ENCODE measurements at places on chromosomes 11 and 22.

GRCh38 chr11:7579361-7579791 lies 65.6 kb downstream of the PPFIBP2 start:
- DNase-seq = no peak

GRCh38 chr11:76695771-76696170 lies 25.2 kb upstream of the LRRC32 start:
- peak; percentile 37 for DNase-seq

DNA sequence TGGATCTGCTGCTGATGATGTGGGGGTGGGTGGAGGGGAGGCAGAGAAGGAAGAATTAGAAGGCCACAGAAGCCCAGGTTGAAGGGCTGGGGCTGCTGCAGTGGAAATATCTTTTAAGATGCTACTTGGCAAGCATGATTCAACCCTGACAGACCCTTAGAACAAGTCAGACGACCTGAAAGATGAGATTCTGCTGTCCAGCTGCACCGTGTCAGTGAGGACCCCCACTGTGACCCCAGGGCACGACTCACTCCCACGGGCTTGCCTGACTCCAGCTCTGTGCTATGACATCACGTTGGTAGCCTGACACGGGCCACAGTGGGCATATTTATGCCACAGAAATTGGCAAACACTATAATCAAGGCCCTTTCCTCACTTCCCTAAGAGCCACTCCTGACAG lies 36.0 kb downstream of the LRFN4 start:
- DNase-seq = no peak

- DNase-seq = no peak
Observed at GRCh38 chr22:32746732-32747131, 54.8 kb upstream of the TIMP3 start.

- no peak for DNase-seq
Observed at GRCh38 chr11:9231848-9232177, 33.3 kb downstream of the DENND5A start.

DNA sequence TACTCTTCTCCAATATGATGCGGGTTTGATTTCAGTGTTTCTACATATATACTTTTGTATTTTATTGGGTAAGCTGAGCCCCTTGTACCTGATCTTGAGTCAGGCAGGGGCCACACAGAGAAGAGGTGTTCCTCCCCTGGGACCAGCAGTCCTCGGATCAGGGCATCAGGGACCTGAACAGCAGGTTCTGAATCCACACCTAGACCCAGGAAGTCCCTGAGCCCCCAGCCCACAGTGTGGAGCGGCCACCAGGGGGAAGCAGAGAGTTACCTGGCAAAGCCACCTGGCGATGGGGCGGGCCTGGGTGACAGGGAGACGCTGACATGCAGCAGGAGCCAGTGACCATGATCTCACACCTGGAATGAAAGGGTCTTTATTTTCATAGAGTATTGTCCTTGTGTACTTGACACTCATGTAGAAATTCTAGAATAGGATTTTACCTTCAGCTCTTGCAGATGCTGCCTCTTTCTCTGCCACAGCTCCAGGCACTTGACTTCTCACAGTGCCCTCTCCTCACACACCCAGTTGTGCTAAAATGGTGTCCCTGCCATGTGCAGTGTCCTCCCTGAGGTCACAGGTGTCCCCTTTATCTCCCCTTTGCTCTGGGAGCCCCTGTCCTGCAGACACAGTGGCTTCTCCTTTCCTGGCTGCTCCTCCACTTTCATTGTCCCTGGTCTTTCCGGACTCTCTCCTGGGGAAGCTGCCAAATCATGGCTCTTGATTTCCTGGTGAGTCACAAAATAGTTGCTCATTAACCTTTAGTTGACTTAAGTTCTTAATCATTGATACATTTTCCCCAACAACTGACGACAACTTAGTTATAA lies 48.5 kb downstream of the GGTLC2 start:
- DNase-seq = peak; percentile 52

DNA sequence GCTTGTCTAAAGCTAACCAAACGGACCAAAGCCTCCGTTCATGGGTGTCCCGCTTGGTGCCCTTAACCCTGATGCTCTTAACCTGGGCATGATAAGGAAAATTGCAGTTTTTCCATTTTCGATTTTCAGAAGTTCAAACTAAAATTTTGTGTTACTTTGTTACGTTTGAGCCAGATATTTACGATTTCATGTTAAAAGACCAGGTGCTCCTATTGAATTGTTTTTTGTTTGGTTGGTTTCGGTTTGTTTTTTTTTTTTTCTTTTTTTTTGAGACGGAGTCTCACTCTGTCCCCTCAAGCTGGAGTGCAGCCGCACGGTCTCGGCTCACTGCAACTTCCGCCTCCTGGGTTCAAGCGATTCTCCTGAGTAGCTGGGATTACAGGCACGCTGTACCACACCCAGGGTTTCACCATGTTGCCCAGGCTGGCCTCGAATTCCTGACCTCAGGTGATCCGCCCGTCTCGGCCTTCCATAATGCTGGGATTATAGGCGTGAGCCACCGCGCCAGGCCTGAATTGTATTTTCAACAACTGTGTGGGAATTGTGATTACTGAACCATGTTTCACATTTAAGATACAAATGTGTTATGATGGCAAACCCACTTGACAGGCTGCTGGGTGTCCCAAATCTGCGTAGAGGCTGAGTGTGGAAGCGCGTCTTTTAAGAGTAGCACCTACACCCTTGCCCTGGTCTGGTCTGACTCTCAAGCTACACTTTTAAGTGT lies 864 bp upstream of the USP28 start:
- DNase-seq = no peak

DNA sequence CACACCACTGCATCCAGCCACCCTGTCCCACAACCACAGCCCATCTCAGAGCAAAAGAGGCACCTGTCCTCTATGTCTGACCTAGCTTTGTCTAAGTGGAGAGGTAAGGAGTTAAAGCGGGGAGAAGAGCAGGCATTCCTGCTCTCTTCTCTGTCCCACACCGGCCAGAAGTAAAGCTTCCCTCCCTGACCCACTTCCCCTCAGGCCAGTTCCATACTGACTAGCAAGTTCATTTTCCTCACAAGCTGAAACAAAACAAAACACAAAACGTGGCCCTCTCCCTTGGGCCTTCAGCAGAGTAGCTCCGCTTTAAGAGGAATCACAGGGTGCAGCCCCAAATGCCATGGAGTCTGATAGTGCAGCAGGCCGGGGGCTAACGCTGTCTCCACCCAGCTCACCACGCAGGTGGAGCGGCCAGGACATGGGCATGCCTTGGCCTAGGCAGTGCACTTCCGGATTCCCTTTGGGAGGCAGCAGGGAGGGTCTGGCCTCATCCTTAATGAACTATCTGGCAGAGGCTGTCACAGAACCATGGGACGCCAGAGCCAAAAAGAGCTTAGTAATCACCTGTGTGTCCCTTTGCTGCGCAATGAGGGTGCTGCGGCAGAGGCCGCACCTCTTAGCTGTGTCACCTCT lies 34.0 kb downstream of the FLI1 start:
- DNase-seq = no peak

GRCh38 chr11:128874427-128874826 lies 7.3 kb upstream of the KCNJ1 start:
- DNase-seq = no peak

DNA sequence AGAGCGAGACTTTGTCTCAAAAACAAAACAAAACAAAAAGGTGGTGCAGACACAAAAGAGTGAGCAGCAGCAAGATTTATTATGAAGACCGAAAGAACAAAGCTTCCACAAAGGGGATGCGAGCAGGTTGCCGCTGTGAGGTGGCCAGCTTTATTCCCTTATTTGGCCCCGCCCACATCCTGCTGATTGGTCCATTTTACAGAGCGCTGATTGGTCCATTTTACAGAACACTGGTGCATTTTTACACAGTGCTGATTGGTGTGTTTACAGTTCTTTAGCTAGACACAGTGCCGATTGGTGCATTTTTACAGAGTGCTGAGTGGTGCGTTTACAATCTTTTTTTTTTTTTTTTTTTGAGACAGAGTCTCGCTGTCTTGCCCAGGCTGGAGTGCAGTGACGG lies 77.4 kb downstream of the CECR2 start:
- DNase-seq = no peak

GRCh38 chr11:95296621-95297025 lies 65.6 kb upstream of the SESN3 start:
- peak; percentile 72 for DNase-seq

DNA sequence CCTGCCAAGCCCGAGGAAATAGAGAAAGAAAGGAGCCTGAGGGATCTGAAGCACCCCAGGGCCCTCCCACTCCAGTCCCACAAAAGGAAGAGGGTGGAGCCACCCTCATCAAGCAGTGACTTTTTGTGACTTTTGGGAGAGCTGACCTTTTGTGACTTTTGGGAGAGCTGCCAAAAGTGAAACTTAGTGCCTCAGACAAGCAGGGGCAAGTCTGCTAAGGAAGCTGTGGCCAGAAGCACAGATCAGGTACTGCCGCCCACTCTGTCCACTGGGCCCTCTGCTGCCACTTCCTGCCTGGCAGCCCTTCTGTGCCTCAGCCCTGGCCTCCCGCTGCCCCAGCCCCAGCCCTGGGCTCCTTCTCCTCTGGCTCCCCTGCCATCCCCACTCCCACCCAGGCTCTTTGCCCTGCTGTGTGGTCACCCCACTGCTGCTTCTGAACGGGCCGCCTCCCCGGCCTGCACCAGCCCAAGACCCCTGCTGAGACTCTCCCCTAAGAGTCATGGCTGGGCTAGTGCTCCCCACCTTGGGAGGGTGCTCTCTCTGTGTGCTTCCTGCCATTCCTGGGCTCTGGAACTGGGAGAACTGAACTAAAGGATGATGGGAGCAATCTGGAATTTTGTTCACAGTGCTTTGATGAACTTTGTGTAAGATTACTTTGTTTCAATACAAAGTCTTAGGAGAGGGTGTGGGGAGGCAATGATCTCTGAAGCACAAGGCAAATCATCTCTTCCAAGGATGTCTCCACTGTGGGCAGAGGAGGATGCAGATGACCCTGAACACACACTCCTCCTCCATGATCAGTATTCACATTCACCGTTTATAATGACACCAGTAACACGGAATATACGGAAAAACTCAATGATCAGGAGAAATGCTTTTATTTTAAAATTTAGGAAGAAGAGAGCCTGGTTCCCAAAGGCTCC lies at the start of gene APOBEC3H:
APOBEC3H (plus strand) TSS at position 147 of the 923 bp plus-strand sequence. CDS start 3,035 bp downstream, outside the sequence.
- peak; percentile 66 for DNase-seq

DNA sequence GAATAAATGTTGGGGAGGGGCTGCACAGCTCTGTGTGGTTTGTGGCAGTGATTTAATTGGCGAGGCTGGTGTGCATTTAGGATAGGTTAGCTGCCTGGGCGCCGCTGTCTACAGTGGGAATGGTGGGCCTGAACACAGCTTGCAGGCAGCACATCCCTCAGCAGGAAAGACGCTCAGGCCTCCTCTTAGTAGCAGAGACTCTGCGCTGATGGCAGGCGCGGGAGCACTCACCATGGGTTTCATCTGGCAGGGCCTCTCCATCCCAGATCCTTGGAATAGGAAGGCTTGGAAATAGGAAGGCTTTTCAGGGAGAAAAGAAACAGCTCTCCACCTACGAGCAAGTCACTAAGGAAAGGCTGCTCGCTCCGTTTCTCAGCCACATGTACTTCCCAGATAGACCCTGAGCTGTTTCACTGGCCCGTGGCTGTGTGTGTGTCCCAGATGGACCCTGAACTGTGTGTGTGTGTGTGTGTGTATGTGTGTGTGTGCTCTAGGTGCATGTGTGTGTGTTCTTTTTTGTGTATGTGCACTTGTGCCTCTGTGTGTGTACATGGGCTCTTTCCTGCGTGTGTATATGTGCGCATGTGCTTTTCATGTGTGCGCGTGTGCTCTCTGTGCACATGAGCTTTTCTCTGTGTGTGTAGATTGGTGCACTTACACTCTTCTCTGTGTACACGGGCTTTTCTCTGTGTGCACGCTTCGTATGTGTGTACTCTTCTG lies 144.0 kb downstream of the TBC1D22A start:
- DNase-seq = no peak

DNA sequence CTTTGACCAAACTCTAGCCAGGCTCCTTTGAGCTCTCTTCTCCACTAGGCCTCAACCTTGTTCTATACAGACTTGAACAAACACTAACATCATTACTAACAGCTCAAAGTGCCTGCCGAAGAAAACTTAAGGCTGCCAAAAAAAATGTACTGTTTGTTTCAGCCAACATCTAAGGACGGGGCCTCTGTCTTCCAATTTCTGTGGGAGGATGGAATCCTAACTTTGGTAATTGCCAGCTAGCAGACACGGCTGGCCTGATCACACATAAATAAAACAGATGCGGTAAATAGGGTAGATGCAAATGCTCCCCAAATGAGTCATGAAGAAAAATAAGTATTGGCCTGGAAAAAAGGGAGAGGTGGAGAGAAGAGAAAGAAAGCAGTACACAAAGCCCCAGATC lies 394.3 kb downstream of the TMEM135 start:
- DNase-seq = no peak

DNA sequence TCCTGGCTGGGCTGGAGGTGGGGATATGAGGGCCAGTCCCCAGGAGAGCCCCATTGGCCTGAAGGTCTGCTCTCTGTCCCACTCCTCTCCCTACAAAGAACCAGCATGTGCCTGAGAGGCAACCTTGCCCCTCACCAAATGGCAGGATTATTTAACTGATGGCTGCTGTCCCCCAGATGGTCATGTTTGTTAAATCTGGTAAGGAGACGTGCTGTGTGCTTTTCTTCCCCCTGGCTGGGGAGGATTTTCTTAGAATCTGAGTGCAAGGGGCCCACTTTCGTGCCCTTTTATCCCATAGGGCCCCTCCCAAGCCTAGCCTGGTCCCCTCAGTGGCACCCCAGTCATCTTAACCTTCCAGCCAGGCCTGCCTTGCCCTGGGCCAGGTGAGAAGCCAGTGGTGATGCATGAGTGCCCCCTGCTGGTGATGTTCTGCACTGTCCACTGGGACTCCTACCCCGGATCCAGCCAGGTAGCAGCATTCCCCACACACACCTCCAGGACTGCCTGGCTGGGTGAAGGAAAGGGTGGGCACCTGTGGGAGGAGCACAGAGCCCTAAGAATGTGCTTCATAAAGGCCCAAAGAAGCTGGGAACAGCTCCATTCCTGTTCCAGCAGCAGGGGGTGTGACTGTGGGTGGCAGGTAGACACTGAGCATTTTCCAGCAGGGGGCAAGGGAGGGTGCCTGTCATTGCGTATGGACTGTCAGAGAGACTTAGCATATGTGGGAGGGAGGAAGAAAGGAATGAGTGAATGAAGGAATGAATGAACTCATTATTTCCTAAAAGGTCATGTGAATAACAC lies 28.9 kb downstream of the MFNG start:
- DNase-seq = peak; percentile 62

- no peak for DNase-seq
Observed at GRCh38 chr22:47376901-47377505, 614.6 kb downstream of the TBC1D22A start.

- DNase-seq = no peak
Observed at GRCh38 chr11:129881570-129882170, 13.7 kb downstream of the NFRKB start.

- no peak for DNase-seq
Observed at GRCh38 chr11:133907216-133907615, 49.6 kb downstream of the IGSF9B start.

GRCh38 chr11:42589286-42589685 lies 722.5 kb upstream of the API5 start:
- DNase-seq = no peak

- no peak for DNase-seq
Observed at GRCh38 chr11:127639916-127640315, 639.3 kb upstream of the KIRREL3 start.

GRCh38 chr11:129896062-129896461 lies 684 bp upstream of the NFRKB start:
- no peak for DNase-seq
